ENCODE measurements at places on chromosomes 2 and 18. TPM values are rescaled to one million over a fixed set of nuclear protein-coding genes. Genes with fewer than 3 reads are reported as not detected.

GRCh38 chr18:39942702-39943101, 2012.3 kb upstream of the PIK3C3 start:
- DNase-seq = no peak
- H3K4me1 ChIP-seq = no peaks in the 10 kb centered on the region
- H3K4me3 ChIP-seq = no peak overlapping the region

DNA sequence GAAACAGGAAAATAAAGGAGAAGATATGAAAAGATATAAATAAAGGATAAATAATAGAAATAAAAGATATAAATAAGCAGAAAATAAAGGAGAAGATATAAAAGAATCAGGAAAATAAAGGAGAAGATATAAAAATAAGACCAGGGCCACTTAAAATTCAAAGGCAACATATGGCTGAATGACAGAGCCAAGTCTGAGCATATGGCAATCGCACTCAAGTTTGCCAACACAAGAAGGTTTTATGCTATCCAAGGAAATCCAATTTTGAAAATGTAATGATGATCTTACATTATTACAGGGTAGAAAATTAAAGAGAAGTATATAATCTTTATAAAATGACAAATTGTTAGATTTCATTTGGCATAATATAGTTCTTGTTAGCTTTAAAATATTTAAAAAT, 33.6 kb downstream of the USP40 start:
- DNase-seq = no peak
- no peak overlapping the region for H3K4me3 ChIP-seq
- peaks cover 8% of the 10 kb centered on the region for H3K36me3 ChIP-seq
- no peak overlapping the region for H3K27ac ChIP-seq

DNA sequence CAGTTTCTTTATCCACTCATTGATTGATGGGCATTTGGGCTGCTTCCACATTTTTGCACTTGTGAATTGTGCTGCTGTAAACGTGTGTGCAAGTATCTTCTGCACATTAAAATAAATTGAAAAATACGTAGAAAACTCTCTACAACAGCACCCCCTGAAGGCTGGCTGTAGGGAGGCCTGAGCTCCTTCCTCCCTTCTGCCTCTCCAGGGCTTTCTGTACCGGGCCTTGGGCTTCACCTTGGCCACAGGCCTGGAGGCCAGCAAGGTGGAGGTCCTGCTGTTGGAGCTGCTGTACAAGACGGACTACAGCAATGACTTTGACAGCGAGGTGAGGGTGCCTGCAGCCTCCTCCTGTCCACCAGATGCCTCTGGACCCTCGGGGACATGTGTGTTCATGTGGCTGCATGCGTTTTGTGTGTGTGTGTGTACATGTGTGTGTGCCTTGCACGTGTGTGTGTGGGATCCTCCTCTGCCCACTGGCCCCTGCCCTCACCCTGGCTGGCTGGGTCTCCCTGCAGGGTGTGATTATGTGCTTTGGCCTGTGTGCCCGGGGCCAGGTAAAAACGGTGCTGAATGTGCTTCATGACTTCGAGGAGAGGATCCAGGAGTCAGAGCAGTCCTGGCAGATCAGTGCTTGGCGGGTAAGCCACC, 29.2 kb downstream of the MROH2A start:
- H3K27me3 ChIP-seq = no peaks in the 10 kb centered on the region
- H3K4me3 ChIP-seq = no peak overlapping the region
- H3K4me1 ChIP-seq = no peaks in the 10 kb centered on the region

- H3K27ac ChIP-seq = no peak overlapping the region
- no peaks in the 10 kb centered on the region for H3K36me3 ChIP-seq
- H3K4me3 ChIP-seq = no peak overlapping the region
- no peak for DNase-seq
- H3K27me3 ChIP-seq = no peaks in the 10 kb centered on the region
- H3K4me1 ChIP-seq = no peaks in the 10 kb centered on the region
These were observed 570.6 kb upstream of the GCFC2 start for GRCh38 chr2:76281156-76281841.

Gene LHCGR
- polyA plus RNA-seq = not detected

Gene SULT1C2
- not detected for polyA plus RNA-seq

GRCh38 chr2:237096201-237096600, 10.5 kb downstream of the COPS8 start:
- no peak for DNase-seq
- no peaks in the 10 kb centered on the region for H3K27me3 ChIP-seq
- H3K4me1 ChIP-seq = no peaks in the 10 kb centered on the region
- H3K36me3 ChIP-seq = peaks cover 3% of the 10 kb centered on the region

GRCh38 chr18:9156604-9157249, 20.1 kb downstream of the ANKRD12 start:
- no peak overlapping the region for H3K4me3 ChIP-seq
- H3K27ac ChIP-seq = no peak overlapping the region
- peaks cover 2% of the 10 kb centered on the region for H3K4me1 ChIP-seq
- no peak for DNase-seq
- H3K36me3 ChIP-seq = no peaks in the 10 kb centered on the region

Gene CCDC85A
- polyA plus RNA-seq = not detected

DNA sequence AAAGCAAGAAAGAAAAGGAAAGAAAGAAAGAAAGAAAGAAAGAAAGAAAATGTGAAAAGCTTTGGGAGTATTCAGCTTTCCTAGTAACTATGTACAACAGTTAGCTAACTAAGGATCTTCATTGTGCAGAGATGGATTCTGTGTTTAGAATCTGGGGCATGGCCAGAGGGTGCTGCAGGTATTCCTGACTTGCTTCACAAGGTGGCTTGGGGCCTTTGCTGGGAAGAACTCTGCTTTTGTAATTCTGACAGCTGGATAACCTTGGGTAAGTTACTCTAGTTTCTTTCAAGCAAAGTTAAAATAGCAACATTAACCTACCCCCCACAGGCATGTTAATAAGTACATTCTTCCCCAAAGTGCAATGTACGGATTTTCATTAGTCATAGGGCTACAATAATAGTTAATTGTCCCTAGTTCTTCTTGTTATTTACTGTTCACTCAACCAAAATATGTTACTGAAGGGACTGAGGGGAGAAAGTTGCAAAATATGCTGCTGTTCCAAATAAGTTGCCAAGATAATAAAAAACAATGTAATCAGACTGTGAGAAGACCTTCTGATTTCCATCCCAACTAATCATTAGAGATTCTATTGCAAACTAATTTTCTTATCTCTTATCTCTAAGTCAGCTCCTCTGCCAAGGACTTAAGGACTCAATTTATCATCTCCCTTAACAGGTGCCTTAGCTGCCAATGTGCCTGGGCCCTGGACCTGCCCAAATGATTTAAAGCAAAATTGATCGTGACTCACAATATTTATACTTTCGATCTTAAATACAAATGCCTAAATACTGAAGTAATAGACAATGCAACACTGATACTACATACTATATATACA, 50.3 kb downstream of the SERPINB8 start:
- no peak for DNase-seq
- no peaks in the 10 kb centered on the region for H3K27me3 ChIP-seq
- H3K27ac ChIP-seq = no peak overlapping the region
- no peaks in the 10 kb centered on the region for H3K4me1 ChIP-seq
- H3K36me3 ChIP-seq = no peaks in the 10 kb centered on the region
- H3K4me3 ChIP-seq = no peak overlapping the region

DNA sequence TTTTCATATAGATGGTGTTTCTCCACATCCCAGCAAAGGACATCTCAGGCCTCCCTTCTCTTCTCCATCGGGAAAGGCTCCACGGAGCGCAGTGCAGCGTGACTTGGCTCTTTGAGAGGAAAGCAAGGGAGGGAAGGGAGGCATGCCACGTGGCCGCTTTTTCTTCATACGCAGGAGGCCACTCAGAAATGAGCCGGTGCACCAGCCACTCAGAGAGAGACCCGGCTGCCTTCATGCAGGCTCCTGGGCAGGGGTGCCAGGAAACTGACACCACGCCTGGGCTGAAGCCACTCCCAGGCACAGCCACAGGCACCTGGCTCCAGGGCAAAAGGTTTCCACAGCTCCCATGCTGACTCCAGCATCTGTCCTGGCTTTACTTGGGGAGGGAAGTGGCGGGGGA, 11.1 kb upstream of the LOXHD1 start:
- no peak overlapping the region for H3K27ac ChIP-seq
- no peak overlapping the region for H3K4me3 ChIP-seq
- no peaks in the 10 kb centered on the region for H3K36me3 ChIP-seq
- no peaks in the 10 kb centered on the region for H3K27me3 ChIP-seq
- no peak for DNase-seq

DNA sequence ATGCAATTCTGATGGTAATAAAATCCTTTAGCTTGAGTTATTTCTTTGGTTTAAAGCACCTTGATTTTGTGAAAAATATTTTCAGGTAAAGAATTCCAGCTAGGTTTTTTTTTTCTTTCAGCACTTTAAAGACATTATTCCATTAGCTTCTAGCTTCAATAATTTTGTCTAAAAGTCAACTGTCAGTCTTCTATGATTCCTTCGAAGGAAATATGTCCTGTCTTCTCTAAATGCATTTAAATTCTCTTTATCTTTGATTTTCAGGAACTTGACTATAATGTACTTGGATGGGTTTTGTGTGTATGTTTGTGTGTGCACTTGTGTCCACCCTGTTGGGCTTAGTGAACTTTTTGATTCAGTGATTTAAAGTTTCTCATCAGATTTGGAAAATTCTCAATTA, 4.7 kb downstream of the LONRF2 start:
- H3K4me1 ChIP-seq = no peaks in the 10 kb centered on the region
- no peak for DNase-seq
- H3K36me3 ChIP-seq = no peaks in the 10 kb centered on the region
- no peaks in the 10 kb centered on the region for H3K27me3 ChIP-seq

Gene NMS
- not detected for polyA plus RNA-seq

DNA sequence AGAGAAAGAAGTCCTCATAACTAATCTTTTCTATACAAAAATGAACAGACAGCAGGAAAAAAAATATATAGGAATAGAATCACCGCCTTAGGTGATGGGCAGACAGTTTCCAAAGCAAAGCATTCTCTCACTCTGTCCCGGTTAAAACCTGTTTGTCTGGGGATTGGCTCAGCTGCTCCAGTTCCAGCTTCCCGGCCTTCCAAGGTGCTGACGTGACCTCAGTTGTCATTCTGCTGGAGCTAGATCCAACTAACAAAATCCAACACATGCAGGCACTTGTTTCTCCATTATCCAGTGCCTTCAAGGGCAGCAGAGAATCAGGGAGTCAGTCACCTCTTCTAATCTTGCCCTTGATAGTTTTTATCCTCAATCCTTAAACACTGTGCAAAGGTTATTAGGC, 52.8 kb downstream of the IKZF2 start:
- no peak for DNase-seq
- H3K4me1 ChIP-seq = no peaks in the 10 kb centered on the region
- no peak overlapping the region for H3K27ac ChIP-seq
- no peaks in the 10 kb centered on the region for H3K36me3 ChIP-seq

- no peaks in the 10 kb centered on the region for H3K4me1 ChIP-seq
- H3K36me3 ChIP-seq = no peaks in the 10 kb centered on the region
- no peak overlapping the region for H3K27ac ChIP-seq
- no peak overlapping the region for H3K4me3 ChIP-seq
- DNase-seq = no peak
These were observed 225.5 kb upstream of the RBMS1 start for GRCh38 chr2:160719116-160719515.

GRCh38 chr2:137002896-137003295, 237.6 kb downstream of the THSD7B start:
- H3K27ac ChIP-seq = no peak overlapping the region
- H3K36me3 ChIP-seq = no peaks in the 10 kb centered on the region
- DNase-seq = no peak
- H3K4me3 ChIP-seq = no peak overlapping the region
- H3K4me1 ChIP-seq = no peaks in the 10 kb centered on the region

- H3K27me3 ChIP-seq = no peaks in the 10 kb centered on the region
- DNase-seq = no peak
- H3K4me3 ChIP-seq = no peak overlapping the region
- no peaks in the 10 kb centered on the region for H3K4me1 ChIP-seq
- H3K27ac ChIP-seq = no peak overlapping the region
- H3K36me3 ChIP-seq = peaks cover 1% of the 10 kb centered on the region
These were observed 57.8 kb downstream of the C2orf76 start for GRCh38 chr2:119308793-119309330.

GRCh38 chr2:224412141-224413015, 10.5 kb upstream of the FAM124B start:
- H3K4me1 ChIP-seq = no peaks in the 10 kb centered on the region
- no peaks in the 10 kb centered on the region for H3K36me3 ChIP-seq
- no peak overlapping the region for H3K27ac ChIP-seq
- H3K27me3 ChIP-seq = no peaks in the 10 kb centered on the region
- no peak overlapping the region for H3K4me3 ChIP-seq

Gene ZNF396
- polyA plus RNA-seq = 4.2 TPM
